ENCODE measurements at places on chromosomes 2 and 18. TPM values are rescaled to one million over a fixed set of nuclear protein-coding genes. Genes with fewer than 3 reads are reported as not detected.

Gene GEN1
- 8.8 TPM for polyA plus RNA-seq

Gene TMEM178A
- 95.4 TPM for polyA plus RNA-seq

Gene NR4A2
- 0.51 TPM for polyA plus RNA-seq

Gene NEMP2
- 14.9 TPM for polyA plus RNA-seq

Gene FER1L5
- polyA plus RNA-seq, result 2.3 TPM

Gene AOX1
- 2.3 TPM for polyA plus RNA-seq

Gene MEP1B
- polyA plus RNA-seq, result not detected

Gene ALPP
- not detected for polyA plus RNA-seq

Gene SERPINB13
- polyA plus RNA-seq, result not detected

Gene STK17B
- polyA plus RNA-seq, result 10.1 TPM

Gene ABCG8
- polyA plus RNA-seq, result 1.0 TPM

Gene KIF1A
- polyA plus RNA-seq, result 7.9 TPM

Gene MYO3B
- polyA plus RNA-seq, result 8.4 TPM

Gene ZNF385B
- 11.5 TPM for polyA plus RNA-seq

Gene ALLC
- polyA plus RNA-seq, result not detected

Gene ZSCAN30
- 66.3 TPM for polyA plus RNA-seq

Gene CDK5R2
- polyA plus RNA-seq, result not detected

Gene INHBB
- polyA plus RNA-seq, result 0.11 TPM

Gene PROKR1
- polyA plus RNA-seq, result 0.31 TPM

Gene FBXO48
- polyA plus RNA-seq, result 1.6 TPM

Gene MFSD6
- 13.6 TPM for polyA plus RNA-seq

Gene DPP10
- polyA plus RNA-seq, result 12.1 TPM

Gene TMEM37
- 57.3 TPM for polyA plus RNA-seq

Gene DSG4
- 0.03 TPM for polyA plus RNA-seq

Gene CDK15
- polyA plus RNA-seq, result 1.2 TPM

Gene POTEE
- not detected for polyA plus RNA-seq

Gene NEU2
- not detected for polyA plus RNA-seq

Gene REG3G
- not detected for polyA plus RNA-seq

Gene SEPTIN2
- polyA plus RNA-seq, result 538 TPM

Gene FBLN7
- polyA plus RNA-seq, result 13.9 TPM

All from left renal cortex interstitium (tissue), 4 donors.